ENCODE measurements at places on chromosomes 7 and 10.

GRCh38 chr7:2480070-2480408 is 3.8 kb upstream of the GRIFIN start:
- DNase-seq: no peak

DNA sequence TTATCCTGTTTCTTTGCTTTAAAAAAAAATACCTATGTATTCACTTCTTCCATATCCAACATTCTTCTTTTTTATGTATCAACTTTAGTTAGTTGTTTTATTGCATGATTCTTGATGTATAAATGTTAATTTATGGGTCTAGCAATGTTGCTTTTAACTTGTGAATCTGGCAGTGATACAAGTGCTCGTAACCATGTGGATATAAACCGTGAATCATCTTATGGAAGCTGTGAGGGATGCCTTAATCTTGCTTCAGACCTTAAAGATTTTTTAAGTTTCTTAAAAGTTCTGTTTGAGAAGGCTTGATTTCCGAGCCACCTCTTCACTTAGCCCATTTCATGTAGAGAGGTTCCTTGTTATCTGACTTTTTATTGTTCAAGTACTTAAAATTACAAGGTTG is 25.9 kb downstream of the HELLS start:
- no peak for DNase-seq

GRCh38 chr7:156629873-156630272 is 10.7 kb upstream of the RNF32 start:
- DNase-seq: no peak

GRCh38 chr7:108686494-108686893 is 116.8 kb downstream of the DNAJB9 start:
- no peak for DNase-seq

- DNase-seq: no peak
These were observed 283.6 kb downstream of the BICC1 start for GRCh38 chr10:58796242-58796641.

GRCh38 chr7:113891031-113891350 is 27.8 kb downstream of the PPP1R3A start:
- no peak for DNase-seq

DNA sequence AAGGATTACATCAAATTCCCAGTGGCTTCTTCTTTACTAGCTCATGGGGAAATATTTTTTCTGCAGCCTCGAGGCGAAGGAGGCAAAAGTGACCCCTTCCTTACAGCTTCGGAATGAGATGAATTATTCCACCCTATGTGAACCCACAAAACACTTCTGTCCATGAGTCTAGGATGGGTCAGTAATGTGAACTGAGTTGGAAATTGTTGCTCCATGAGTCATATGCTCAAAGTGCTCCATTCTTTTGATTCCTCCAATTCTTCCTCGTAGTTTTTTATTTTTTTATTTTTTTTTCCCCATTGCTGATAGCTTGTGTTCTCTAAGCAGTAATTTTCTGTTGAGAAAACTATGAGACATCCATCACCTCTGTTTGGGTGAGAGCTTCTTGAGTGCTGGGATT is 31.7 kb upstream of the FAM204A start:
- no peak for DNase-seq

DNA sequence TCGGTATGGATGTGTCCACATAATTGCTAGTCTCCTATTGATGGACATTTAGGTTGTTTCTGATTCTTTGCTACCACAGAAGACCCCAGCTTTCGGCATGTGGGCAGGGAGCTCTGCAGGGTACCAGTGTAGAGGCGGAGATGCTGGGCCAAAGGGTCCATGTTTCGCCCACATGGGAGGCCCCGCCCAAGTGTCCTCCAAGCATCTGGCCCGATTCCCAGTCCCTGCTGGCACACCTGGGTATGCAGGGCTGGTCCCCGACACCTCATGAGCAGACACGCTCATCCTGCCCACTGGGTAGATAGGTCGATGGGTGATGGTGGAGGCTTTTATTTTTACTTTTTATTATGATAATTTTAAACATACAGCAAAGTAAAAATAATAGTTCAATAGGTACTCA is 19.4 kb upstream of the TBRG4 start:
- DNase-seq: no peak

- DNase-seq: no peak
These were observed 20.6 kb upstream of the ORC5 start for GRCh38 chr7:104228442-104228841.

DNA sequence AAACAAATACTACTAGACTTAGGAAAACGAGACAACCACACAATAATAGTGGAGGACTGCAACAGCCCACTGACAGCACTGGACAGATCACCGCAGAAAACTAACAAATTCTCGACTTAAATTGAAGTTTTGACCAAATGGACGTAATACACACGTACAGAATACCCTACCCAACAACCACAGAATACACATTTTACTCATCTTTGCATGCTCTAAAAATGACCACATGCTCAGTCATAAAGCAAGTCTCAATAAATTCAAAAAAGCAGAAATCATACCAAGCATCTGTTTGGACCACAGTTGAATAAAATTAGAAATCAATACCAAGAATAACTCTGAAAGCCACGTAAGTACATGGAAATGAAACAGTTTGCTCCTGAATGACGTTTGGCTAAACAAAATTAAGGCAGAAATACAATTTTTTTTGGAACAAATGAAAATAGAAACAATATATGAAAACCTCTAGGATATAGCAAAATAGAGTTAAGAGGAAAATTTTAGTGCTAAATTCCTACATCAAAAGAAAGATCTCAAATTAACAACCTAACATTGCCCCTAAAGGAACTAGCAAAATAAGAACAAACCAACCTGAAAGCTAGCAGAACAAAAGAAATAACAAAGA is 30.6 kb downstream of the MAPK8 start:
- no peak for DNase-seq

GRCh38 chr7:110760341-110760740 is 330.6 kb upstream of the LRRN3 start:
- DNase-seq: no peak

DNA sequence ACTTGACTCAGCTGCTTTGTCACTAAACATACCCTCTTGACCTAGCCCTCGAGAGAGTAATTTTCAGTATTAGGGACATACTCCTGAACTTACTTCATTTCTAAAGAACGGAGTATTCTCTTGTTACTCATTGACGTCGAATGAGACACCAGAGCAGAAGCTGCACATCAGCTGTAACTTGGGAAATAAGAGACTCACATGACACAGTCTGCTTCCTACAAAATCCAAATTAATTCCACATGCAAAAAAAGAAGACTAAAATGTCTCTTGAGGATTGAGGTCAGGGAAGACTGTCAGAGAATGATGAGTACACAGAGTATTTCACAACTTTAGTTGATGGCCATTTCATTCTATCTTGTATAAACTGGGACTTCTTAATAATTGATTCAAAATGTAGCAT is 114.7 kb upstream of the EGFR start:
- no peak for DNase-seq

DNA sequence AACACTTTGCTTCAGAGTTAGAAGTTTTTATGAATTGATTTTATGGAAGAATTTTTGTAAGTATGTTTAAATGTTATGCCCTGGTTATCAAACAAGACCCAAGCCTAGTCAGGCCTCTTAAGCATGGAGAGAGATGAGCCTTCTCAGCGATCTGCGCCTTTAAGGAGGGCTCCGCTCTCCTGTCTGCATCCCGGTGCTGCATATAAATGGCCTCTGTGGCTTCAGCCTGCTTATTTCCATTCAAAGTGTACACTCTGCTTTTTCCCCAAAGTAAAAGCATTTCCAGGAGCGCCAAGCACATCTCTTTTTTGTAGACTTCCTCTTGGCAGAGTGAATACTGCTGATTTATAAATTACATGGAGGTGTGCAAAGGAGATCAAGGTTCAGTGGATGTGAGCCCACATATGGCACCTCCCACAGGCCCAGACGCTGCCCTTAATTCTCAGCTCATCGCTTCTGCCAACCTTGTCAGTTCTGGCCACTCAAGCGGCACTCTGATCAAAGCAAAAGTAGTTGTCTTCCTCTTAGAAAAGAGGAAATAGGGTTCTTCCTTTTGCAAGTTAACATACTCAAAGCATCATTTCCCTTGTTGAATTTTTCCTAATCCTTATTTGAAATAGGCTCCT is 70.0 kb upstream of the SFMBT2 start:
- no peak for DNase-seq

DNA sequence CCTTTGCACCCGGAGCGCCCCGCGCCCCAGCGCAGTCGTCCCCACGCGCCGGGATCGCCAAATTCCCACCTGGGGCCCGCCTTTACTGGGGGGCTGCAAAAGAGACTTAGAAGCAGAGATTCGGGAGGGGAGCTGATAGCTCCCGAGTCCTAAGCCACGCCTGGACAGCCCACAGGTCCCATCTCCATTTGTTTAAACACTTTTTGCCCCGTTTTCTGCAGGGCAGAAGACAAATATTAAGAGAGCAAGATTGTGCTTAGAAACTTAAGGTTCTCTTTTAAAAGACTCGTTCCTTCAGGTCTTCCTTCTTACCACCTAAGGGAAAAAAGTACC is 299.1 kb upstream of the NFE2L3 start:
- no peak for DNase-seq

GRCh38 chr10:24715246-24715769 is 8.4 kb downstream of the ARHGAP21 start:
- DNase-seq: no peak

- DNase-seq: no peak
These were observed 1023.2 kb downstream of the LRMDA start for GRCh38 chr10:76454506-76455140.

DNA sequence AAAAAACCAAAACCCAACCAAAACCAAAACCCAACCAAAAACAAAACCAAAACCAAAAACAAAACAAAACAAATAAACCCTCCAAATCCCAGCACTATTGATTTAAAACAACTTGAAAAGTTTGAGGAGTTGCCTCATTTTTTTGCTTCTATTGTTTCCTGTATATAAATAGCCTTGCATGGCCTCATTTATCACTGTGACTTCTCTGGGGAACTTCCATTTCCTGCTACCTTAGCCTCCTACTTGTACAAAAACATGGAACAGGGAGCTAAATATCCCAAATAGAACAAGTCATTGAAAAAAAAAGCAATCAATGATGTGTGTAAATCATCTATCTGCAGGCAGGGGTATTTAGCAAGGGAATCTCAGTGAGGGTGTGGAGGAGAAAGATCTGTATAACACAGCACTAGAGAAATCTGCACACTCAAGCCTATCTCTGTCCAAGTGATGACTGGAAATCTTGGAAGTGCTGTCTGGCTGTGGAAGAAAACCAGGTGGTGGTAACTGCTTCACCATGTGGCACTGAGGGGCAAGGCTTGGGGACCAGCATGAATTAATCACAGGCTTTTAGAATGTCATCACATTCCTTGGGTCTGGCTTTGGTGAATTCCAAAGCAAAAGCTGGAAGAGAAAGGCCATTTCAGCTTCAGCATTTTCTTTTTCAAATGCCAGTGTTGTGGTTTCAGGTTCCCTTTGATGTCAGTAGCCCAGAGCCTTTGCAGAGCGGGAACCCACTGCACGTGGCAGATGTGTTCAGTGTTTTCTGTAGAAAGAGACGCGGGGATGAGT is 349.5 kb upstream of the ZNF32 start:
- no peak for DNase-seq

GRCh38 chr7:29613100-29613499 is 49.5 kb downstream of the PRR15 start:
- no peak for DNase-seq

GRCh38 chr7:127322832-127323493 is 69.5 kb downstream of the ZNF800 start:
- DNase-seq: no peak

DNA sequence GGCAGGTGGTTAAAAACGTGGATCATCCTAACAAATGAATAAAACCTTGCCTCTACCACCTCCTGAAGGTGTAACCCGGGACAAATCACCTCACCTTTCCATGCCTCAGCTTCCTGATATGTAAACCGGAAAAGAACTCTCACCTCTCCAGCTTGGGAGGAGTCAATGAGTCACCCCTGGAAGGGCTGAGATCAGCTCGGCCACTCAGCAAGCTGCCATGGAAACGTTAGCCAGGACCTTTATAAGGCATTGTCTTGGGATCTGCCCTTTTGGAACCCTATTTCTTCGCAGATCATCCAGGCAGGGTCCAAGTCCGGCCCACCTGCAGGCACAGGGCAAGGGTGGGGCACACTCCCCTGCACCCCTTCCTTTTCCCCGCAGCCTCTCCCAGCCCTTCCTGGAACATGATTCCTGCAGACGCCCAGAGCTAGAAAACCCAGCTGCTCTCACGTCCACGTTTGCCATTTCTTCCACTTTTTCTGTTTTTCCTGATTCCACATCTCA is 81.6 kb upstream of the PFKP start:
- no peak for DNase-seq

DNA sequence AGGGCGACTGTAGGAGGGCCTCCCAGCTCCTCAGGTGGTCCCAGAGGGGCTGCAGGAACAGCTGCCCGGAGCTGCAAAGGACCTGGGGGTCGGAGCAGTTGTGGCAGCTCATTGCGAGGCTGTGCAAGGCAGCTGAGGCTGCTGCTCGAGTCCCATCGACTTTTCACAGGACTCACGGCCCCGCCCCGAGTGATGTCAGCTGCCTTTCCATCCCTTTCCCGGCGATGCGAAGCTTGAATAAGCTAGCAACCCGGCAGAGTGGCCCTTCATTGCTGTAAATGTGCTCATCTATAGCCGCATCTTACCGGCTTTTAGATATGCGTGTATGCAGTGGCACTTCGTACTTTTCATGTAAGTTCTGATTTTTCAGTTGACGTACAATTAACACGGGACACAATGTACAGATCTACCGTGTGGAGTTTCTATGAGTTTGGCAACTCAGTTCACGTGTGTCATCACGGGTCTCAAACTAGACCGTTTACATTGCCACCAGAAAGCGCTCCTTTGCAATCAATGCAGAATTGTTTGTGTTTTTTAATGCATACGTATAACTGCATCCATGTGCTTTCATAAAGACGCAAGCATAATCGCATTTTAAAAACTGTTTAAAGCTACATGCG is at the start of gene CH25H:
TSS of gene CH25H (minus strand) at position 137 of the 620 bp plus-strand sequence. CDS start at position 112, 25 bp downstream.
- DNase-seq: peak; percentile 52

DNA sequence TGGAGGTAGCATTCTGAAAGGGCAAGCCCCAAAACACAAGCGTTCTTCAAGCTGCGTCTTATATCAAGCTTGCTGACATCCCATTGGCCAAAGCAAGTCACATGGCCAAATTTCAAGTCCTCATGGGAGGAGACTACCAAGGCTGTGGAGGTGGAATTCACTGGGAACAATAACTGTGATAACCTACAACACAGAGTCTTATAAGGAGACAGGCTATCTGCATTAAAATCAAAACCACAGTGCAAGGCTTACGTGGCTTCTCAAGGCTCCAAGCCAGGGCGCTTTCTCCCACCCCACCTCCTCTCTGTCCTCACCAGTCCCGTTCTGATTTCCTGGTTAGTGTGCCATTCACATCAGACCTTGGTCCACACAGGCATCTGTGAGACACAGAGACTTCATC is 39.4 kb downstream of the ADRB1 start:
- DNase-seq: no peak

- no peak for DNase-seq
These were observed 39.9 kb downstream of the CYTH3 start for GRCh38 chr7:6232534-6232933.

DNA sequence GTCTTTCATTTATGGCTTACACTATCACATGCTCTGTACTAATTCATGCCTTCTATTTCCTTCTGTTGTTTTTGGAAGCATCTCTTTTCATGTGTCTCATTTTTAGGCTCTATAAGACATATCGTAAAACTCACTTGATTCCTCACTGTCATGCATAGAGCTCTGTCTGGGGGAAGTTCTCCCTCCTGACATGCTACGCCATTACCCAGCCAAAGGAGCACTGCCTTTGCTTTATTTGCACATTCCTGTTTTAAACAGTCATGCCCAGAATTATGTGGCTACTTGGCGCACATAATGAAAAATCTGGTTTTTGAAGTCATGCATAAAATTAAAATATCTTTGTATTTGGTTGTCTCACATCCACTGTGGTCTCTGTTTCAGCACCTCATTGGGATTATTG is 17.6 kb upstream of the AKR1C3 start:
- no peak for DNase-seq
